ENCODE measurements at places on chromosomes 7 and 10.
A peak's percentile ranks its signal among the peaks of the same experiment; 100 is the strongest.

DNA sequence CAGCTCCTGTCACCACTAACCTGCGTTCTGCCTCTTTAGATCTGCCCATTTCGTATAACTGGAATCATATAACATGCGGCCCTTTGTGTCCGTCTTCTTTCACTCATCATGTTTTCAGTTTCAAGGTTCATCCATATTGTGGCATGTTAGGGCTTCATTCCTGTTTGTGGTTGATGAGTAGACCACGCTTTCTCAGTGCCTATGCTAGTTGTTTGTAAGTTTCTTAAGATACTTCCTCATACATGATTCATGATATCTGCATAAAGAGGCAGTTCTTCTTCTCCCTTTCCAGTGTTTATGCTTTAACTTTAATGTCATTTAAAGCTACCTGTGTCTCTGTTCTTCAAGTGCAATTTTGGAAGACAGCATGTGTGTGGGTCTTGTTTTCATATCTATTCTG, 79.5 kb upstream of the FAM20C start:
- DNase-seq, result peak; percentile 59

- peak; percentile 73 for DNase-seq
These were observed 90.7 kb upstream of the LRRC4 start for GRCh38 chr7:128121711-128122530.

GRCh38 chr10:72764151-72764550, 72.2 kb downstream of the MCU start:
- no peak for DNase-seq

GRCh38 chr7:32869716-32870115, 21.8 kb downstream of the KBTBD2 start:
- no peak for DNase-seq

DNA sequence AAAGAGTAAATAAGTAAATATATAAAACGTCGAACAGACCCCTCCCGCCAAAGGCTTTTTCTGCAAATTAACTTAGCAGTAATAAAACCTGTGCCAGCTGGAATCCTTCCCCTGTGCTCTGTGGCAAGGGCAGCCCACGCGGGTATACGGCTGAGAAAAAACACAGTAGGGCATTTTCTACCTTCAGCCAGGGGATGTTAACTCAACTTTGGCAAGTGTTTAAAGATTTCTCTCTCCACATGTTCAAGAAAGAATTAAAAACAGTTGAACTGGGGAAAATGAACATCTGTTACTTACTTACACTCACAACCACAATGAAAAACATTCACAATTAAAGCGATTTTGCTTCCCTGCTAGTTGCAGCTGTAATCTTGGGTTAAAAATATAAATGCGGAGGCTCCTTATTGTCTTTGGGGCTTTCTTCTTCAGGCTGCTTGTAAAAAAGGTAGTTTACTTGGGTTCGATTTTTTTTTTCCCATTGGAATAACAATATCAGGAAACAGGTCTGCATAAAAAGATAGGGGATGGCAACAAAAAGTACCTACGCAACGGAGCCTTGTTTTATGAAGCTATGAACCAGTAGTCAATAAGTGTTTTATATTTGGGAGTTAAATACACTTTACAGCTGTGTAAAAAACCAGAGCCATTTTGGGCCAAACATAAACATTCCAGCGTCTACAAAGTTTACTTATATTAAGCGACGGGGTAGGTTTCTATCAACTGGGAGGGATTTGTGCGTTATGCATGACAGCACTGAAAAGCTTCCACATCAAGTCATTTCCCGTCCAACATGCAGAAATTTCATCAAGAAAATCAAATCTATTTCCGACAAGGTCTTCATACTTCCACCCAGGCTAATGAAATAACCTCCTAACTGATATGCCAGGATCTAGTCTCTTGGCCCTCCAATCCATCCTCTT, 132.7 kb downstream of the TAX1BP1 start:
- no peak for DNase-seq

DNA sequence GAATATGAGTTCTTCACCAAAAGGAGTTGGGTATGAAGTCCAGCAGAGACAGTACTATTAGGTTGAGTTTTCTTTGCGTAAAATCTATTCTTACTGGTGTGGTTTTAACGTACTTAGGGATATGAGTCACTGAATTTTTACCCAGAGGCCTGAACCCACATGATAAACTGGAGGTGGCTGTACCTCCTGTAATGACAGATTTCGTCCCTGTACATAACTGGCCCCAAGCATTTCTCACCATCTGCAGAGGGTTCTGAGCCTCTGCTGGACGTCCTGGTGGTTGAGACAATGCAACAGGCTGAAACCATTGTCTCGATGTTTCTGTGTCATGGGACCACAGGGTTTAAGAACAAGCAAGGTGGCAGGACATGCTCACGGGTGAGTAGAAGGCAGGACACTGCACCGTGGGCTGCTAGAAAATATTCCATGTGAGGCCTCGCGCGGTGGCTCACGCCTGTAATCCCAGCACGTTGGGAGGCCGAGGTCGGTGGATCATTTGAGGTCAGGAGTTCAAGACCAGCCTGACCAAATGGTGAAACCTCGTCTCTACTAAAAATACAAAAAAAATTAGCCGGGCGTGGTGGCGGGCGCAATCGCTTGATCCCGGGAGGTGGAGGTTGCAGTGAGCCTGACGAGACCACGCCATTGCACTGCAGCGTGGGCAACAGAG, 233.9 kb downstream of the DNAJB6 start:
- no peak for DNase-seq

DNA sequence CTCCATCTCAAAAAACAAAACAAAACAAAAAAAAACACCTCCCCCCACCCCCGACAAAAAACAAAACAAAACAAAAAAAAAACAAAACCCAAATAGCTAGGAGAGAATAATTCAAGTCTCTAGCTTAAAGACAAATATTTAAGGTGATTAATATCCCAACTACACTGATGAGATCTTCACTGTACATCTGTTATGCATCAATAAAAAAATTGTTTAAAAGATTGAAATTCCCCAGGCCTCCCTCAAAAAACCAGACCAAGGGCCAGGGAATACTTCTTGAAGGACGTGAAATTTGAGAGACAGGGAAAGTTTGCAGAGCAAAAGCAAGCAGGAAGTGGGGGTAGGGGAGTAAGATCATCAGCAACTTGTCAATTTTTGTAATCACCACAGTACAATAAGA, 232.6 kb downstream of the REEP3 start:
- DNase-seq, result no peak

- DNase-seq, result no peak
These were observed 106.7 kb downstream of the CUBN start for GRCh38 chr10:17022896-17023295.

GRCh38 chr7:96241855-96242254, 80.0 kb downstream of the SLC25A13 start:
- no peak for DNase-seq

DNA sequence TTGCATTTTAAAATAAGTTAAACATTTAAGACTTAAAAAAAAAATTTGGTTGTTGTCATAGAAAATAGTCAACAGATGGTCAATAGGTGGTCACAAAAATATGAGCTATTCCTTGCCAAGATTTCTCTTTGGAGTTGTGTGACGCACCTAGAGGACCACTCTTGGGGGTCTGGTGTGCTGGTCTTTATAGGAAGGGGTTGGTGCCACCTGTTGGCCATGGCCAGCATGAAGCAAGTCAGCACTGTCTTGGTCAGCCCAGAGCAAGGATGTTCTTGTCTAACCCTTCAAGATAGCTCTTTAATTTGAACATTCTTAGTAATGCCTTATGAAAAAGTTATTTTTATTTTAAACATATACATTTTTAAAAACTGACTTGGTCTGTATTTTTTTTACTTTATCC, 267.9 kb upstream of the CNTNAP2 start:
- no peak for DNase-seq

Data from HL-60 (cell line).